ENCODE measurements at places on chromosomes 6 and 20.

DNA sequence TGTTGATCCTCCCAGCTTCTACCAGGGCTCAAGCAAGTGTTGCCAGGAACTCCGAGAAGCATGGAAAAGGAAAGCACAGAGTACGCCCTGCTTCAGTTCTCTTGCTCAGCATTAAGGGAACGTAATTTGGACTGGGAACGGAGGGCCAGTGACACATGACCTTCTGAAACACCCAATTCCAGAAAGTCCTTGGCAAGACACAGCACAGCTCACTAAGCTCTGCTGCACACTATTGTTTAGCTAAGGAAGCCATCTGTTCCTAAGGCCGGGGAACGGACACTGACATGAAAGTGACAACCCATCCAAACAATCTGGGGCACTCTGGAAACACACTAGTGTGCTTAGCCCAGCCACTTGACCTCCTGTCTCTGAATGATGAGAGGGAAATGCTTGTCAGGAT is 56.9 kb upstream of the NXT1 start:
- DNase-seq = no peak

- no peak for DNase-seq
Measured at GRCh38 chr6:35185971-35186370, 27.8 kb upstream of the SCUBE3 start.

GRCh38 chr6:159819932-159820640 is 20.0 kb downstream of the PNLDC1 start:
- DNase-seq = peak; percentile 17

- DNase-seq = no peak
Measured at GRCh38 chr20:46901638-46902037, 7.0 kb downstream of the EYA2 start.

DNA sequence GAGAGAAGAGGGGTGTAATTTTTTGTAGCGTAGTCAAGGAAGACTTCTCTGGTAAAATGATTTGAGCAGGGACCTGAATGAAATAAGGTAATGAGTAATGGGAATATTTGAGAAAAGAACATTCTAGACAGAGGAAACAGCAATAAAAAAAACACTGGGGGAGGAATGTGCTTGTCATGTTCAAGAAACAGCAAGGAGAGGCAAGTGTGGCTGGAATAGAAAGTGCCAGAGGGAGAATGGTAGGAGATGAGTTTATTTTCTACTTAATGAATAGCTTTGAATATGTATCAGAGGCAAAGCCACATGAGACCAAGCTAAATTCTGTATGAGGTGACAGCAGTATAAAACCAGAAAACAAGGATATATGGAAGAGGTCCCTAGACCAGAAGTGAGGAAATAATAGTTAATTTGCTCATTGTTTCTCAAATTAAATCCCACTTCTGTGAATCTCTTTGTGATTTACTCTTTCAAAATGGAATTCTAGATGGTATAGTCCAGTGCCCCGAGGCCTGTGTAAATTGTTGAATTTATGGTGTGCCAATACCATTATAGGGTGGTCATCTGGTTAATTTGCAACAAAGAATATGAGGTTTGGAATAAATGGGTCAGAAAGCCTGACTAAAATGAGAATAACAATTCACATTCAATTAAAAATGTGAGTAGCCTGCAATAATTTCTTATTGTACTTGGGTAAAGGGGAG is 170.2 kb downstream of the CDKAL1 start:
- no peak for DNase-seq

- no peak for DNase-seq
Measured at GRCh38 chr6:155880900-155881299, 425.3 kb upstream of the NOX3 start.

- no peak for DNase-seq
Measured at GRCh38 chr6:36326356-36326995, 10.2 kb downstream of the BNIP5 start.

GRCh38 chr6:119511024-119511423 is 161.5 kb upstream of the MAN1A1 start:
- no peak for DNase-seq

DNA sequence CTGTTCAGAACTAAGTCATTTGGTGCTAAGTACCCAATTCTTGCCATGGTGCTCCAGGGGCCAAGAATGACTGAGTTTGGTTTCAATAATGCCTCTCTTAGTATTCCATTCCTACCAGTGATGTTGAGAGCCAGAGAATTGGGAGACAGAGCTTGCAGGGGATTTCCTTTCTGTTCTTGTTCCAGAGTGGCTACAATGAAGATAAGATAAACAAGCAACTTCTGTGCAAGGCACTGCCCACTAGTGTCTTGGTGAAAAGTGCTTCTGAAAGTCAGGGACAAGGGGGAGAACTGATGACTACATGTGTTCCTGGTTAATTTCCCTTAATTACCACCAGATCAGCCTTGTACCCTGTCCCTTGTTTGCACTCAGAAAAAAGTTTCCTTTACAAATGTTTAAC is 421.6 kb downstream of the BCKDHB start:
- DNase-seq = no peak

- DNase-seq = no peak
Measured at GRCh38 chr6:32079566-32080290, 29.4 kb downstream of the TNXB start.

- no peak for DNase-seq
Measured at GRCh38 chr6:21270636-21271201, 322.8 kb upstream of the SOX4 start.

GRCh38 chr20:25364180-25364788 is 26.4 kb downstream of the ABHD12 start:
- DNase-seq = no peak

DNA sequence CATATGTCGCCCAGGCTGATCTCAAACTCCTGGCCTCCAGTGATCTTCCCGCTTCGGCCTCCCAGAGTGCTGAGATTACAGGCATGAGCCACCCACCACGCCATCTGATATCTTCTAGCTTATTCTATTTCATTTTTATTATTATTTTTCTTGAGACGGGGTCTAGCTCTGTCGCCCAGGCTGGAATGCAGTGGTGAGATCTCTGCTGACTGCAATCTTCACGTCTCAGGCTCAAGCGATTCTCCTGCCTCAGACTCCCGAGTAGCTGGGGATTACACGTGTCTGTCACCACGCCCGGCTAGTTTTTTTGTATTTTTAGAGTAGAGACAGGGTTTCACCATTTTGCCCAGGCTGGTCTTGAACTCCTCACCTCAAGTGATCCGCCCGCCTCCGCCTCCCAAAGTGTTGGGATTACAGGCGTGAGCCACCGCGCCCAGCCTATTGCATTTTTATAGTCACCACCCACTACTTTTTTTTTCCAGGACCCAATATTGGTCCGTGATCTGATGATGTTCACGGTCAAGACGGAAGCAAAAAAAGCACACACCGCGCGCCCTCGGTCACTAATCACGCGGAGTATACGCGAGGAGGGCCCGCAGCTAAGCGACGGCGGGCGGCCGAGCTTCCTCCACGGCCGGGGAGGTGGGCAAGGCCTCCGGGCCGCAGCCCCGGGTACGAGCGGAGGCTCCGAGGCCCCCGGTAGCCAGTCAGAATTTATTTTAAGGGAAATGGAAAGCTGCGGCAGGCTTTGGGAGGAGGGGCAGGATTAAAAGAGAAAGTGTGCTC is 1.1 kb upstream of the LSM14B start:
- DNase-seq = no peak

DNA sequence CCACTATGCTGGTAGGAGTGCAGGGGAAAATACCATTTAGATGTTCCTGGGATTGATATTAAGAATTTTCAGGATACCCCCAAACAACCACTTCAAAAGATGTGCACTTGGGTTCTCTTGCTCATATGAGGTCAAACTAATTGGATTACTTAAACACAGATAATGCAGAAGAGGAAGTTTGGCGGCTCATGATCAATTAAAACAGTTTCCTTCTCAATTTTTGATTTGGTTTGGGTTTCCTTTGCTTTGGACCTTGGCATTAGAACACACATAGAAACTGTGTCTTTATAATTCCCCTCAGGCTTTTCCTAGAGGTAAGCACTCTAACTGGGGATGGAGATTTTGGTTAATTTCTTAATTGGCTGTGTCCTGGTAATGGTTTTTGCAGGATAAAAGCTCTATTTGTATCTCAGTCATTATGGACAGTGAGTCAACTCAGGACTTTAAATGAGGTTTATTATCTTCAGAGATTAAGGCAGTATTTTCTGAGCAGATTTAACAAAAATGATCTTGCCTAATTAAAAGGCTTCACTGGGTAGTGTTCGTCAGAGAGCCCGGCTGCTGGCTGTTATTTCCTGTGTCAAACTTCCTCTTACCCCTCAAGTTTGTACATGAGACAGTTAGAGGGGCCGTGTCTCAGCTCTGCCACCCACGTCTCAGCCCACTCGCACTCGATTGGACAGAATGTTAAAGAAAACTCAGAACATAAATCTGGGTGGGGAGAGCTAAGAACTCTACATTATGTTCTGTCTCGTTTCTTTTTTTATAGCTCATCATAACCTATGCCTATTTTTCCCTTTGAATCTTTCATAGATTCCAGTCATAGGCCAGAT is 50.3 kb upstream of the PREP start:
- peak; percentile 85 for DNase-seq

- DNase-seq = no peak
Measured at GRCh38 chr6:157766901-157767774, 55.9 kb upstream of the SNX9 start.

DNA sequence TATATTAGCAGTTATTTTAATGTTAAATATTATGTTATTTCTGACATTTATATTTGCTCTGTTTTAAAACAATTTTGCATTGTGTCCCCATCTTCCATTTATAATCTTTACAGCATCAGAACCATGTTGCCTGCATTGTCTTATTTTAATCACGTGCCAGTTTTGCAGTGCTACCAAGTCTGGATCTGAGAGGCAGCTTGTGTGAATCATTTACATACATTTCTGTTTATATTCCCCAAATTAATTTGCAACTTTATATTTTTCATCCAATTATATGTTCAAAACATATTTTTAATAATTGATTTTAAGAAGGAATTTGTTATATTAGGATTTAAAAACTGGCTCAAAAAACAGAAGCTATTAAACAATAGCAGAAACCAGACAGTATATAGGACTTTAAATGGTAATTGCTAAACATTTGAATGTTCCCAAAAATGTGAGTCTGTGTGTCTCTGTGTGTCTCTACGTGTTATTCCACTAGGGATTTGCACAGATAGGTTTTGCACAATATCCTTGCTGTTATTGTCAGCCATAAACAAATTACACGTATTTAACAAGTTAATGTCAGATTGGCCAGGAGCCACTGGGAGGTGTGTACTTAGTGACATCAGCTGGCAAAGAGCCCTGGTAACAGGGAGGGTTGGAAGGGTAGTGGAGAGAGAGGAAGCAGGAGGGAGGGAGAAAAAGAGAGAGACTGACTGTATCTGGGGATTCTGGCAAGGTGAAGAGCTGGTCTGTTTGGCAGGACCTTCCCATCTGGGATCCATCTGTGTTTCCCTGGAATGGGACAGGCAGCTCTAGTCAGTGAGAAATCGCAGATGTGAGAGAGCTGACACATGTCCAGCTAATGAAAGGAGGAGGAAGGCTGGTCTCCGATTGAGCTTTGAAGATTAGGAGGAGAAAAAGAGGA is 72.1 kb downstream of the CBFA2T2 start:
- no peak for DNase-seq

- DNase-seq = no peak
Measured at GRCh38 chr20:5192570-5193431, 66.0 kb downstream of the CDS2 start.

GRCh38 chr20:4091490-4092479 is 76.4 kb upstream of the RNF24 start:
- no peak for DNase-seq

DNA sequence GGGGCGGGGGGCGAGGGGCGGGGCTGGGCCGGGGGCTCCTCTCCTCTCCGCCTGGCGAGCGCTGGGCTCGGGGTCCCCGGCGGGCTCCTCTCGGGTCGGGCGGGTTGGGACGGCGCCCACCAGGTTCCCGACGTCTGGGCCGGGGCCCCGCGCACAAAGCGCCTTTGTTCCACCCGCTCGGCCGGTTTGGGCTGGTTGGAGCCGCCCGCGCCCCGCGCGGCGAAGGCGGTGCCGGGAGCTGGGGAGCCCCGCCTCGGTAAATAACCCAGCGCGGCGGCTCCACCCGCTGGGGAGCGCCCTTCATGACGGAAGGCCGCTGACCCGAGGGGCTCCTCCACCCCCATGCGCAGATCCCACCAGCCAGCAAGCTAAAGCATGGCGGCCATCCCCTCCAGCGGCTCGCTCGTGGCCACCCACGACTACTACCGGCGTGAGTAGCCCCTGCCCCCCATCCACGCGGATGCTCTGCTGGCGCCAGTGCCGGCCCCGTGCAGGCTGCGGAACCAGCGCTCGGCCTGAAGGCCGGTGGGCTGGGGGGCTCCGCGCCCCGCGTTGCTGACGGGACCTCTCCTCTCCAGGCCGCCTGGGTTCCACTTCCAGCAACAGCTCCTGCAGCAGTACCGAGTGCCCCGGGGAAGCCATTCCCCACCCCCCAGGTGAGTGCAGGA is 503 bp downstream of the PPDPF start:
- peak; percentile 72 for DNase-seq

Data from immature natural killer cell (primary cell).